Astrocyte (in vitro differentiated cells and primary cell): ENCODE measurements at places on chromosomes 3 and 15. TPM values are rescaled to one million over a fixed set of nuclear protein-coding genes. Genes with fewer than 3 reads are reported as not detected.

The SLC9A9 gene
- 1.5 and 4.0 TPM in 2 replicates for total RNA-seq

- DNase-seq = no peak
Observed at GRCh38 chr3:45034612-45035252, 8.6 kb downstream of the CLEC3B start.

The RPP25 gene
- 4.1 and 4.7 TPM in 2 replicates for total RNA-seq

GRCh38 chr3:169342652-169343505, 320.6 kb downstream of the MECOM start:
- no peak for DNase-seq

DNA sequence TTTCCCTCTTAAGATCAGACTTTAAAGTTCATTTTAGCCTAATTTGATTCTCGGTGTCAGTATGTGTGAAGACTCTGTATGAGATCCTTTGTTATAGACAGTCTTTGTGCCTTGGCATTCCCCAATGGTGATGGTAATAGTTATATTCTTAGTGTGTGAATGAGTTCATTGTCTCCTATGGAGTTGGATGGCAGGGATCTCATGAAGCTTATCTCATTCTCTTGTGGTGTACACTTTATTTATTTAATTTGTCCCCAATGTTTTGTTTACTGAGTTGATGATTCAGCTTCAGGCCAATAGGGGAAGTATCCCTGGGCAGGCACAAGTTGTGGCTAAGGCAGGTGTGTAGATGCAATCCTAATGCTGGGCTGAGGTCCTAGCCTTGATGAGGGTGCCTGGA, 222.0 kb upstream of the DPPA4 start:
- no peak for DNase-seq

- no peak for DNase-seq
Observed at GRCh38 chr15:70337277-70338186, 239.8 kb upstream of the TLE3 start.

DNA sequence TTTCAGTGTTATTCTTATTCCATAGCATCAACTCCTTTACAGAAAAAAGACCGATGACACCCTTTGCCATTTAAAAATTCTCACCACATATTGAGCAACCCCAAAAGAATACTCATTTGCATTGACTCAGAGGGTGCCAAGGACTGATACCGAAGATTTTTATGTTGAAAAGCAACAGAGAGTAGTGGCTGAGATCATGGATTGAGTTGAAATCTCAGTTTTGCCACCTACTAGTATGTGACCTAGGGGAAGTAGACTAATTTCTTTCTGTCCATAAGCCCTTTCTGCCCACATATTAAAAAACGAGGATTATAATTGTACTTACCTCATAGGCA, 313.9 kb upstream of the SATB1 start:
- DNase-seq = no peak

GRCh38 chr3:31499281-31499680, 33.4 kb upstream of the STT3B start:
- DNase-seq = no peak

GRCh38 chr3:10434144-10434937, 71.0 kb downstream of the ATP2B2 start:
- no peak for DNase-seq

- no peak for DNase-seq
Observed at GRCh38 chr3:108909799-108910198, 43.9 kb downstream of the GUCA1C start.

The HHATL gene
- not detected in 2 replicates for total RNA-seq

GRCh38 chr15:64344651-64345294, 11.2 kb downstream of the CSNK1G1 start:
- peak; percentile 51 for DNase-seq

The ITIH4 gene
- total RNA-seq = 2.8 and 5.3 TPM in 2 replicates

The SAMMSON gene
- not detected in 2 replicates for total RNA-seq

The GP9 gene
- total RNA-seq = not detected in 2 replicates

The ALDH1L1 gene
- not detected in 2 replicates for total RNA-seq
